ENCODE measurements at places on chromosomes 4 and X.

- DNase-seq: no peak
Measured at GRCh38 chr4:159433337-159433736, 330.5 kb downstream of the RAPGEF2 start.

DNA sequence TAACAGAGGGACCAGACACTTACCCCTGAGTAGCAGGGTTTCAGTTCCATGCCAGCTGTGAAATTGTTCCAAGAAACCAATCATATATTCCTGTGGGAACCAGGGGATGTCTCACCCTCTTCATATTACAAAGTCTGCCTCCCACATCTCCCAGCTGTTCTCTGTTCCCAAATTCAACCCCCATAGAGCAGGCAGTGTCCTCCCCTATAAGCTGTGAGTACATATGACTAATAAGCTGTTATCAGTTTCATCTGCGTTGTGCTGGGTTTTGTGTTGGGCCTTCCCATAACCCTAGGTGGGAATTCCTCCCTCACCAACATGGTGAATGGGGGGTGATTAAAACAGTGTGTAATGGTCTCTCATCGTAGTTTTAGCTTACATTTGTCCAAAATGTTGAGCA is 41.0 kb downstream of the CEP44 start:
- DNase-seq: no peak

DNA sequence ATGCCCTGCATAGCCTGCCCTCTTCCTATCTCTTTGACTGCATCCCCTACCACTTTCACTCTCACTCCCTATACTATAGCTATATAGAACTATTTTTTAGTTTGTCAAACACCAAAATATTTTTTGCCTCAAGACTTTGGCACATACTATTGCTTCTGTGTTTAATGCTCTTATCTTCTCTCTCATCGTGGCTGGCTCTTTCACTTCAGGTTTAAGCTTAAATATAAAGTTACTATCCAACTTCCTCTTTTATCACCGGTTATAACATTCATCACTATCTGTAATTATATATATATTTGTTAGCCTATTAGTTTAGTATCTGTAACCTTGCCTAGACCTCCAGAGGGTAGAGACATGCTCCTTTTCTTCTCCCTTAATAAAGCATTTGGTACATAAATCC is 11.5 kb upstream of the HMGB2 start:
- DNase-seq: no peak

DNA sequence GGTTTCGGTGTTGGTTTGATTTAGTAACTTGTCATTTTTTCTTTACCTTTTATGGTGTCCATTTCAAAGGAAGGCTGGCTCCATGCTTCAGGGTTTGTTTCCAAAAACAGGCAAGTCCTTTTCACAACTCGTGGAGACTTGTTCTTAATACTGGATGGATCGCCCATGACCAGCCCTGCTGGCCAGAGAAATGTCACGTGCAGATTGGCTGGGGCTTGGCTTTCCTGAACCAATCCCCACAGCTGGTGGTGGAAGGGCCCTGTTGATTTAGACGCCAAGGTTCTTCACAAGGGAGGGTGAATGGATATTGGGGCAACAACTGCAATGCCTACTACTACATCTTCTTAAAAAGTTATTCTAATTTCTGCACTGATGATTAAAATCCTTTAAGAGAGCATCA is 92.6 kb downstream of the SHROOM3 start:
- no peak for DNase-seq

DNA sequence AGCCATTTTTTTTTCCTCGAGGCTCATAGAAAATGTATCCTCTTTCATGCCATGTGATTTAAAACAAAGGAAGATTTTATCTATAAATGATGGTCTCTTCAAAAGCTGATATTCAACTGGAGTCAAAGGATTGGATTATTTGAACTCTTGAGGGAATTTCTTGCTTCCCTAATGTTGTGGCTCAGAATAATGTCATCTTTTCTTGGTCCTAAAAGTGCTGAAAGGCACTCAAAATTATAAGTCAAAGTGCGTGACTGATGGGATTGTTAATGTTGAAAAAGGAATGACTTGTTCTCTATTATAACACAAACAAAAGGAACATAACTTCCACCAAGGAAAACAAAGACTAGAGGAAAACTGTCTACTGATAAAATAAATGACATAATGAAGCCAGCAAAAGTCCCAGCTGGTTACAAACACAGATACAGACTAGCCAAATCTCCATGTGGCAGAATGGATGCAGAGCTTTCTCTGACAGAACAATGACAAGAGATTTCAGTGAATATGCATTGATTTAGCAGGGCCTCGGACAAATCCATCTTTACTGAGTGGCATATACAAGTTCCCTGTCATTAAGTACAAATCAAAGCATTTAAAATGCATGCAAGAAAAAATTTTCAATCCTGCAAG is 552.6 kb downstream of the GBA3 start:
- no peak for DNase-seq

- DNase-seq: no peak
Measured at GRCh38 chr4:26953366-26953765, 92.7 kb downstream of the STIM2 start.

- no peak for DNase-seq
Measured at GRCh38 chr4:128145727-128146126, 84.6 kb downstream of the LARP1B start.

- DNase-seq: no peak
Measured at GRCh38 chr4:164251257-164251656, 502.7 kb upstream of the SMIM31 start.

GRCh38 chr4:42638321-42638720 is 18.6 kb downstream of the ATP8A1 start:
- DNase-seq: no peak

GRCh38 chr4:8723222-8723980 is 130.8 kb downstream of the CPZ start:
- DNase-seq: no peak

- DNase-seq: no peak
Measured at GRCh38 chr4:785332-786073, 40.4 kb downstream of the CPLX1 start.

DNA sequence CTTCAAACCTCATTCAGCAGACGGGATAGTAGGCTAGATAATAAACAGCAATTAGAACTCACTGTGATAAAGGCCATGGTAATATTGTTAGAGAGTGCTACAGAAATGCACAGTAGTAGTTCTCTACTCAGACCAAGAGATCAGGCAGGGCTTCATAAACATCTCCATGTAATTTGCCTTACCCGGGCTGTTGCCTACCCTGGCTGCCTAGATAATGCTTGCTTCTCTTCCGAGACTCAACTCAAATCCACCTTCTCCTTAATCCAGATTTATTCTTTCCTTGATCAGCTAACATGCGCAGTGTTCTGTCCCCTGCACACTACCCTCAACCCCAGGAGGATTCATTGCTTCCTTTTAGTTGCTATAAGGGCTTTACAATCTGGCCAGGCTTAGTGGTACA is 21.8 kb downstream of the ANK2 start:
- DNase-seq: no peak

All from stimulated activated CD8-positive, alpha-beta memory T cell treated with anti-CD3 and anti-CD28 coated beads, Interleukin-15, amount 100 ng/mL, for 48 hours (primary cell).